ENCODE measurements at places on chromosomes 2 and 18.

DNA sequence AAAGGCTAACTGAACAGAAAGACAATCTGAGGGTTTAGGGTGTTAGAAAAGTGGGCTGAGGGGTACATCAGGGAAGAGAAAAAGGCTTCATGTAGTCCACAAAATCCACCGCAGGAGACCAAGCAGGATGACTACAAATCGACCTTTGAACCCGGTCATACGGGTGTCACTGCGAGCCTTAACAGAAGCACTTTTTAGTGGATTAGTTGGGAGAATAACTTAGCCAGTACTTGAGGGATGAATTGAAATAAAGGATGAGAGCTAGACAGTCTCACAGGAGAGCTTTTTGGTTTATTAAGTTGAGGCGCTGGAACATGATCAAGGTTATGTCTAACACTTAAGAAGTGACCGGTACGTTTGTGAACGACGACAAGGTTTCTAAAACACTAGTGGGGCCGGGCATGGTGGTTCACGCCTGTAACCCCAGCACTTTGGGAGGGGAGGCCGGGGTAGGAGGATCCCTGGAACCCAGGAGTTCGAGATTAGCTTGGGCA lies 217.7 kb downstream of the MCFD2 start:
- no peak for DNase-seq

- DNase-seq, result peak; percentile 75
Measured at GRCh38 chr18:10490401-10491165, 35.2 kb upstream of the NAPG start.

- DNase-seq, result no peak
Measured at GRCh38 chr2:7508296-7508943, 591.2 kb downstream of the RNF144A start.

DNA sequence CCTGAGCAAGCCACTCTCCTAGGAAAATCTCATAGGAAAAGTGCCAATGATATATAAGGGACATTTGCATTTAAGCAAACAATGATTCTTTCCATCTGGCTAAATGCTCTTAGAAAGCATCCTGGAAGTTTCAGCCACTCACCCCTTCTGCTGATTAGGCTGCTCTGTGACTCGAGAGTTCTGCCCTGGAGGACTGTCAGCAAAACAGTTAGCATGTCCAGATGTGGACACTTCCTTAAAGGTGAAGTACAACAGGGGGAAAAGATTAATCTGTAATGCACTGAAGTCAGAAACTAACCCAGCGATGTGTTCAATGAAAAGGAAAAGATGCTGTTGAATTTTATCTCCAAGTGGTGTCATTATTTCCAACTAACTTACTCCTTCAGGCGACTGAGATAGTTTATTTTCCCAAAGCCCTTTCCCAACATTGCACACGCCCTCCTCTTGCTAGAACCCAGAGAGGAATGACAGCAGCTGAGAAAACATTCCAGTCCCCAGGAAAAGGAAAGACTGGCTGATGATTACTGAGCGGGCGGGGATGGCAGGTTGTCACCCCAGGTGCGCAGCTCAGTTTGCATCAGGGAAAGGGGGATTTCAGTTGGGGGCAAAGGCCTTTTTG lies 214.0 kb downstream of the SS18 start:
- DNase-seq, result no peak

GRCh38 chr2:103809941-103810441 lies 1043.9 kb upstream of the POU3F3 start:
- no peak for DNase-seq

DNA sequence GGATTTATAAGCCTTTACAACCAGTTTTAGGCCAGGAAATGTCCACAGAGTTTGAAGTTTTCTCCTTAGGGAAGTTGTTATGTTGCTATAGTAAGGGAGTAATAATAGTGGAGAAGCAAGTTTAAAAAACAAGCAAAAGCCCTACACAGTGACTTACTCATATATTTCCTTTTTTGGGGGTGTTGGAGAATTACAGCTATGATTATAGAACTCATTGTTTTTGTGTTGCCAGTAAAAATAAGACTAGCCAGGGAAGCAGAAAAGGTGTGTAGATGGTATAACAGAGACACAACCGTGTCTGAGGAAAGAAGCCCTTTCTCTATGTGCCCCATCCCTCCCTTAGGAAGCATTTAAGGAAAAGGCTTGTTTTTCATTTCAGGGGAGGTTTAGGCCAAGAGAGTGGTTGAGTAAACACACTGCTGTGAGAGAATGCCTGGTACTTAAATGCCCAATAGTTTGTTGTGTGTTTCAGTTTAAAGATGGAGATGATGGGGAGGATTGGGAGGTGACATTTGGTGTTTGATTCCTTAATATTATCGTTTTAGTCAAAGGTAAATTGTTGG lies 2.3 kb downstream of the VAPA start:
- no peak for DNase-seq

DNA sequence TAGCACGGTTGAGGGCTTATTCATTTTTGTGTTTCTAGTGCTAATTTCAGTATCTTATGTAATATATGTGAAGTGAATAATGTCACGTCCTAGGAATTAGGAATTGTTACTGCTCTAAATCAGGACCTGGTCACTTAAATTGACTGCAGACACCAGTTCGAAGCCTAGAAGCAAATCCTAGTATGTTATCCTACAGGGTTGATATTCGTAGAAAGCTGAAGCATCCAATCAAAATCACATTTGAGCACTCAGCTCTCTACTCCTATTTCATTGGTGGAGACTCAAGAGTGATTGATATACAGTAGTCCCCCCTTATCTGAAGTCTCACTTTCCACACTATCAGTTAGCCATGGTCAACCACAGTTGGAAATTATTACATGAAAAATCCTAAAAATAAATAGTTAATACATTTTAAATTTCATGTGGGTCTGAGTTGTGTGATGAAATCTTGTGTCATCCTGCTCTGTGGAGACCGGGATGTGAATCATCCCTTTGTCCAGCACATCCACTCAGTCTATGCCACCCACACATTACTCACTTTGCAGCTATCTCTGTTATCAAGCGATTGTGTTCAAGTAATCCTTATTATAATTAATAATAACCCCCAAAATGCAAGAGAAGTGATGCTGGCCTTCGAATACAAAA lies 35.2 kb upstream of the SCN9A start:
- no peak for DNase-seq

DNA sequence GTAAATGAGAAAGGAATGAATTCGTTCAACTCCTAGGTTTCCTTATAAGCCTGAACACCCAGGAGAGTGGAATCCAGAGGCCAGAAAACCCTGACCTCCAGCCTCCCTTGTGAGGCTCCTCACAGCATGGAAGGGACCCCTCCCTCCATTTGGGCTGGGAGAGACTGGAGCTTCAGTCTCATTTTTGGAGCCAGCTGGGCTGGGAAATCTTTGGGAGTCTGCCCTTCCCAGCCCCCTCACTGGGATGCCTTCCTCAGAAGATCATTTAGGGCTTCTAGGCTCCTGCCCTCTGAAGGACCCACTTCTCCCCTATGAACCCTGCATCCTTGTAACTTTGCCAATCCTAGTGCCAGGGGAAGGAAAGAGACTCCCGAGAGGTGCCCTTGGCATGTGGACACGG lies 346.1 kb downstream of the CYP26B1 start:
- DNase-seq, result no peak

DNA sequence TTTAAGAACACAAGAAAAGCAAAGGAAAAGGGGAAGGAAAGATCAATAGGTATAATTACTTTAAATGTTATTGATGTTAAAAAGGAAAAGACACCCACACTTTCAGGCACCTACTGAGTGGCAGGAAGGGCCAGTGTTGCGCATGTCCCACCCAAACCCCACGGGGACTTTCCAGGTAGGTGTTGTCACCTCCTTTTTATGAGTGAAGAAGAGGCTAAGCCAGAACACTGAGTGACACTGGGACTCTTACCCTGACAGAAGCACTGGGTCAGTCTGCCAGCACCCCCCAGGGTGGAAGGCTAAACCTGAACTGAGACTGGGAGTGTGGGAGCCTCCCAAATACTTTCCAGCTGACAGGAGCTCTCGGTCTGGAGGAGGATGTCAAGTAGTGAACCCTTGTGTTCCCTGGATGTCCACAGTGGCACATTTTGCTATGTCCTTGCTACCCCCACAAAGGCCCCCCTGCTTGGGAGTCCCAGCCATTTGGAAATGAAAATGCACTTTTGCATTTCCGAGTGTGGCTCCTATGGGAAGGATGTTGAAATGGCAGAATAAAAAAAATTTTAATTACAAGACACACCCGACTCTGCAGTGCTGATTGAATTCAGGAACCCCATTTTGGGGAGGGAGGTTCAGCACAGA lies 90.9 kb upstream of the SMAD2 start:
- no peak for DNase-seq

GRCh38 chr18:10486362-10486761 lies 31.9 kb downstream of the APCDD1 start:
- no peak for DNase-seq

GRCh38 chr2:108927936-108928659 lies 60.9 kb downstream of the EDAR start:
- peak; percentile 57 for DNase-seq

GRCh38 chr2:179170901-179171300 lies 93.7 kb downstream of the SESTD1 start:
- DNase-seq, result no peak

DNA sequence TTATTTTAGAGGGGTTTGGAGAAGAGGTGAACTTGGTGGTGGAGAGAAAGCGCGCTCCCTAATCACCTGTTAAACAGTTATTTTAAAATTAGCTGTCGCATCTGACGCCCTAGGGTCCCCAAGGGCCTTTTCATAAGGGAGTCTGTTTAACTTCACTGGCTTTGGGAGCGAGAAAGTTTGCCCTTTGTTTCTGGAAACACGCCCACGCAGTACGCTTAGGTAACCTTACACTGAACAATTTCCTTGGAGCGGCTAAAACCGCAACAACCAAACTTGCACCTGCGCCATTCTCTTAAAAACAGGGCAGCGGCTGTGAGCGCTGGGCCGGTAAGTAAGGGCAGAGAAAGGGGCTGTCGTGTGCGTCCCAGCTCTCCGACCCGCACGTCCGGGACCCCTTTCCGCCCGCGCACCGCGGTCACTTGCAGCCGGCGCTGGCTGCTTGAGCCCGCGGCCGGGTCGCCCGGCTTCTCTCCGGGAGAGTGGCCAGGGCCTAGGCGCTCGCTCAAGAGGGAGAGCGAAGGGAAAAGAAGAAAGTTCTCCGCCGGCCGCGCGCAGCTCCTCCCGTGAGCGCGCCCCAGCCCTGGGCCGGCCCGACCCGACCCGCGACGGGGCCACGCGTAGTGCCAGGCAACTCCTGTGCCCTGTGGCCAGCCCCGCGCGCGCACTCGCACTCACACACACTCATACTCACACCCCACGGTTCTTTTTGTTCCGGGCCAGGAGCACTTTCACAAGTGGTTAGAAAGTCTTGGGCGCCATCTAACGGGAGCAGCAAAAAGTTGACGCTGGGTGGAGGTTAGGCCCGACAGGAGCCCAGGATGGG lies 19.2 kb downstream of the POU3F3 start:
- peak; percentile 85 for DNase-seq

- peak; percentile 34 for DNase-seq
Measured at GRCh38 chr2:163736433-163737189, 803 bp upstream of the FIGN start.

DNA sequence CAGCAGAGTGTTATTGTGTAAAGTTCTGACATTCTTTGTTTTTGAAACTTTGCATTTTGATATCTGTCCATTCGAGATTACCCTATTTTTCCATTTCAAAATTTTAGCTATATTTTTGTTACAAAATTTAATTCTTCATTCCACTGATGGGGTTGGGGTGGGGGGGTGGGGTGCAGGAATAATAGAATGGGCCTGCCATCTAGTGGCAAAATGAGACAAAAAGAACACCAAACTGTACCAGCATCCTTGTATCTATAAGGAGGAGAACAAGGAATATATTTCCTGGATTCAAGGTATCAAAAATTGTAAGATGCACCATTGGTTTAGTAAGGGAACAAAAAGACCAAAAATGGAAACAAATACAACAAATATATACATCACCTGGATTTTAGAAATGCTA lies 27.9 kb upstream of the TTR start:
- no peak for DNase-seq

DNA sequence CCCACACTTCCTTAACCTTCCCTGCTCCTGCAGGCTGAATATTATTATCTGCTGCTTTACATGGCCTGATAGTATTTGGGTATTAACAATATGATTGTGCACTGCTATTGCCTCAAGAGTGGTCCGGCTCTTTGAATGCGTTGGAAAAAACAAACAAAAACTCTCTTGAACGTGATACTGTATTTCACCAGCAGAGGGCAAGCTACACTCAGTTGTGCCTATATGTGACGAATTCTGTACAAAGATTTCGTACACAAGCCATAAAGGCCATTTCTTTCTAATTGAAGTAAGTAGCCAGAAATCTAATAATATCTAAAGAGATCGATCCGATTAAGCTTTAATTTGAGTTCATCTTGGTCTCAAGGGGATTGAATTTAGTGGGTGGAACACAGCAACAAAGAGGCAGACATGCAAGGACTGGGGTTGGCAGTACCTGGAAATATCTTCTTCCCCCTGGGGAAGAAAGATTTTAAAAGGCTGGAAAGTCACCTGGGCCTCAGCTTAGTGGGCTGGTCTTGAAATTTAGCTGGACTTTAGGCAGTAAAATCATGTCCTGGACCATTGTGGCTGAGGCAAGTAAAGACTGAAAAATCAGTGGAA lies 49.3 kb upstream of the RAB6D start:
- peak; percentile 54 for DNase-seq

- no peak for DNase-seq
Measured at GRCh38 chr2:105509269-105510086, 110.6 kb upstream of the FHL2 start.

GRCh38 chr2:173043476-173043875 lies 32.2 kb upstream of the MAP3K20 start:
- DNase-seq, result no peak

DNA sequence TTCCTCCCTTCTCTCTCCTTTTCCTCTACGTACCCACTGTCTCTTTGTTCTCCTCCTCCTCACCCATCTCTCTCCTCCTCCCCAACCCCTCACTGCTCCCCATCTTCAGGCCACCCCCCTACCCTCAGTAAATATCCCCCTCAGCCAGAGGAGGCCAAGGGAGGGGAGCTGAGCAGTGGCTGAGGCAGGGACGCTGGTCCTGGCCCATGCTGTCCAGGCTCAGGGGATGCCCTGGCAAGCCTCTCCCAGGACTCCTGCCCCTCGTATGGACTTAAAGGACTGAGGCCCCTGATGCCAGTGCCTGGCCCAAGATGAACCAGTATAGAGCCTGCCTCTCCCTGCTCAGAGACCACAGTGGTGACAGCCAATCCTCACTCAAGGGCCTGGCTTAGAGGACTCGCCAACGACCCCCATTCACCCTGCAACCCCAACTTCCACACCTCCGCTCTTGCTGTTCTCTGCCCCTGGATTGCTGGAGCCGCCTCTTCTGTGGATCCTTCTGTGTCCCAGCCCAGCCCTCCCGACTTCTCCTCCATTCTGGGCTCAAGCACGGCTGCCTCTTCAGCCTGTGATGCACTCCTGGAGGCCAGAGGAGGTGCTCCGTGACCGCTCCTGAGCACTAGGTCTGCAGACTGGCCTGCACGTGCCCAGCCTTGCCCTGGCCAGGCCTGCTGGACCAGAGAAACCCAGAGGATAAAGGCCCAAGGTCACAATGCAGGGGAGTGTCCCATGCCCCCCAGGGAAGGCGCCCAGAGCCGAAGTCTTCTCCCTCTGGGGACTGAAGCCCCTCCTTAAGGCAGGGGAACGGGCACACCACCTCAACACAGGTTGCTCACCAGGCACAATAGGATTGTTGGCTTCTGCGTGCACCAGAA lies 9.5 kb upstream of the DUSP2 start:
- no peak for DNase-seq

GRCh38 chr18:36519358-36519757 lies 221.8 kb downstream of the FHOD3 start:
- DNase-seq, result no peak

GRCh38 chr2:137178951-137179377 lies 413.6 kb downstream of the THSD7B start:
- no peak for DNase-seq

- no peak for DNase-seq
Measured at GRCh38 chr2:33522576-33522975, 46.1 kb downstream of the RASGRP3 start.
